ENCODE measurements at places on chromosomes 12 and 14.

DNA sequence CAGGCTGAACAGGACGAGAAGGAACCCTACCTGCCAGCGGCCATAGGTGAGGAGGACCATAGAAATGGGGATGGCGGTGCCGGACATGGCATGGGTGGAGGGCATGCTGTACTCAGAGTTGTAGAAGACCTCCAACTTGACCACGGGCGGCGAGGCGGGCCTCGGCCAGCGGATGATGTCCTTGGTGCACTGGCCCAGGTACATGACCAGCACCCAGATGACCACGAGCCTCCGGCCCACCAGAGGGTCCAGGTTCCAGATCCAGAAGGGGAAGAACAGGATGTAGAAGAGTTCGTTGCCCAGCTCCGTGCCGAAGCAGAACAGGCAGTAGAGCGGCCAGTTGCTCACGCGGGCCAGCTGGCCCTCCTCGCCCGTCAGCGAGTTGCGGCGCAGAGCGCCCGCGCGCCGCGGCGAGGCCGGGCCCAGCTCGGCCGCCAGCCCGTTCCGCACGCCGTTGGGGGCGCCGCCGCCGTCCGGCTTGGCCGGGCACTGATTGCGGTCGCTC is 582 bp downstream of the SGPP1 start:
- DNase-seq = peak; percentile 8

DNA sequence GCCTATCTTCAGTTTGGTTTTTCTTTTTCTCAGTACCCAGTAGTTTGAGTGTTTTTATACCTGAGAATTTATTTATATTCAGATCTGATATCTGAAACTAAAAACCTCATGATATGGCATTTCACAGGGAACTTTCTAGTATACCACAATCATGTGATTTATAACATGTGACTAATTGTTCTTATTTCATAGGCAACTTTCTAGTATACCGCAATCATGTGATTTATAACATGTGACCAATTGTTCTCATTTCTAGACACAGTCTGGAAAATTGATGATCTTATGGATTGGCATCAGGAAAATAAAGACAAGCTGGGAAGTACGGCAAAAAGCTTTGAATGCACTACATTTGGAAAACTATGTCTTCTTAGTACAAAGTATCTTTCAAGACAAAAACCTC is 20.6 kb downstream of the ZNF268 start:
- DNase-seq = no peak

DNA sequence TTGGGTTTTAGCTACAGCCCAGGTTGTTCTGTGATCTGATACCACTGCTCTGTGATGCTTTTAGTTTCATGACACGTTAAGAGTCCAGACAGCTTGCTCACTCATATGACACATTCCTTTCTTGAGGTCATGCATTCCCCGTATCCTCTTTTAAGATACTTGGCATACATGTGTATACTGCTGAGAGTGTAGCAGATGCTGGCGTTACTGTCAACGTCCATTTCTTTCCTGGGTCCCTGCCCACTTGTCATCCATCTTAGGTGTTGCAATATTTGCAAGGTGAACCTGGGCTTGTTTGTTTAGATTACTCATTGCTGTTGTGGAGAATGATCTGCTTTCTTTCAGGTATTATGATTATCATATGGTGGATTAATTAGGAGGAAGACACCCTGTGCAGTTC is 9.1 kb upstream of the EMP1 start:
- no peak for DNase-seq

GRCh38 chr14:84975241-84975902 is 554.6 kb upstream of the FLRT2 start:
- DNase-seq = no peak

GRCh38 chr14:64125270-64125669 is 168.9 kb downstream of the ESR2 start:
- DNase-seq = no peak

- DNase-seq = peak; percentile 21
These were observed 61.6 kb downstream of the WDR20 start for GRCh38 chr14:102201353-102201738.

DNA sequence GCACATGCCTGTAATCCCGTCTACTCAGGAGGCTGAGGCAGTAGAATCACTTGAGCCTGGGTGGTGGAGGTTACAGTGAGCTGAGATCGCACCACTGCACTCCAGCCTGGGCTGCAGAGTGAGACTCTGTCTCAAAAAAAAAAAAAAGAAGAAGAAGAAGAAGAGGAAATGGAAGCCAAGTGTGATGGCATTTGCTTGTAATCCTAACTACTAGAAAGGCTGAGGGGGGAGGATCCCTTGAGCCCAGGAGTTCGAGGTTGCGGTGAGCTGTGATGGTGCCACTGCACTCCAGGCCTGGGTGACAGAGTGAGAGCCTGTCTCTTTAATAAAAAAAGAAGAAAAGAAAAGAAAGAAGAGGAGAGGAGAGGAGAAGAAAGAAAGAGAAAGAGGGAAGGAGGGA is 52.1 kb downstream of the LGMN start:
- DNase-seq = no peak

DNA sequence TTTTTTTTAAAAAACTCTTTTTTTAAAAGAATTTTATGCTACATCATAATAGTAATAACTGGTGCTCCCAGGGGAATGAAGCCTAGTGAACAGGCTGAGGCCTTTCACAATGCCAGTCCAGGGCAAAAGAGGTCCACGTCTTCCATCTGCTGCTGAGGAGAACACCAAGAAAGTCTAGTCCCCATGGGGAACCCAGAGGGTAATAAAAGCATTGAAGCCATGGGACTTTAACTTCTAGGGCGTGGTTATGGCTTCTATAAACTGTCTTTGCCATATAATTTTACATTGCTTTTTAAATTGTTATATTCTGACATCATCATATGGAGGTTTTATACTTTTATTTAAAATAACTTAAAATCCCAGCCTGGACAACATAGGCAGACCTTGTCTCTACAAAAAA is 64.3 kb downstream of the SLC16A7 start:
- DNase-seq = no peak

- no peak for DNase-seq
These were observed 12.2 kb upstream of the CCDC60 start for GRCh38 chr12:119322301-119322723.

DNA sequence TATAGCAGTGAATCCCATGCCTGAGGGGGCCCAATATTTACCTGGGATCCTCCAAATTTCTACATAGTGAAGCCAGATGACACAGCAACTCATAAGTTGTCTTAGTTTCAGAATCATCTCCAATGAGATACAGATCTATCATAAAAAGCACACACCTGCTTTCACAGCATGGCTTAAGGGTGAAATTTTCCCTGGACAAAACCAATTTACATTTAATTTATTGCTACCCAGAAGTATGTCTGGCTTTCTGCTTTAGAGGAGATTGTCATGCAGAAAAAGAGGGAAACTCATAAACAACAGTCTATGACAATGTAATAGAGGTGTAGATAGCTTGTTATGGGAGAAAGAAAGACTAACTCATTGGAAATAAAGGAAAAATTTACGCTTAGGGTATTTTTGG is 113.0 kb downstream of the MGAT4C start:
- no peak for DNase-seq

GRCh38 chr14:73754911-73755360 is 40.8 kb upstream of the PNMA1 start:
- no peak for DNase-seq

DNA sequence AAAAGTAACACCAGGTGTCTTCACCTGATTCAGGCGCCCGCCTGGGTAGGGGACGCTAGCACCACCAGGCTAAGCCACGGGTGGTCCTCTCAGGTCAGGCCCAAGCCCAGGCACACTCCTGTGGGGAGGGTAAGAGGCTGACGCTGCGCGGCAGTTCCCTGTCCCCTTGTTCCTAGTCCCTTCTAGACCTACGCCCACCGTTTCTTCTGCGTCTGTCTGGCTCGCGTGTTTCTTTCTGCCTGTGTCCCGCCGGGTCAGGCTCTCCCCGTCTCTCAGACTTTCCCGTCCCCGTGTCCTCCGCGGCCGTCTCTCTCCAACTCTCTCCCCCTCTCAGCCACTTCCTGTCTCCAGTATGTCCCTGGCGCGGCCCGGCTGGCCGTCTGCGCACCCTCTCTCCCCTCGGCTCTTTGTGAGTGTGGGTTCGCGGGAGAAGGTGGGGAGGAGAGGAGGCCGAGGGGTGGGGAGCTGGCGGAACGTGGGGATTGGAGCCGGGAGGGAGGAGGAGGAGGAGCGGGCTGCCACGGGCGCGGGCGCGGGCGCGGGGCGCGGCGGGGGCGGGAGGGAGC is 3.1 kb upstream of the TNS2 start:
- peak; percentile 44 for DNase-seq

GRCh38 chr12:109131154-109132050 is 15.0 kb downstream of the ACACB start:
- no peak for DNase-seq

DNA sequence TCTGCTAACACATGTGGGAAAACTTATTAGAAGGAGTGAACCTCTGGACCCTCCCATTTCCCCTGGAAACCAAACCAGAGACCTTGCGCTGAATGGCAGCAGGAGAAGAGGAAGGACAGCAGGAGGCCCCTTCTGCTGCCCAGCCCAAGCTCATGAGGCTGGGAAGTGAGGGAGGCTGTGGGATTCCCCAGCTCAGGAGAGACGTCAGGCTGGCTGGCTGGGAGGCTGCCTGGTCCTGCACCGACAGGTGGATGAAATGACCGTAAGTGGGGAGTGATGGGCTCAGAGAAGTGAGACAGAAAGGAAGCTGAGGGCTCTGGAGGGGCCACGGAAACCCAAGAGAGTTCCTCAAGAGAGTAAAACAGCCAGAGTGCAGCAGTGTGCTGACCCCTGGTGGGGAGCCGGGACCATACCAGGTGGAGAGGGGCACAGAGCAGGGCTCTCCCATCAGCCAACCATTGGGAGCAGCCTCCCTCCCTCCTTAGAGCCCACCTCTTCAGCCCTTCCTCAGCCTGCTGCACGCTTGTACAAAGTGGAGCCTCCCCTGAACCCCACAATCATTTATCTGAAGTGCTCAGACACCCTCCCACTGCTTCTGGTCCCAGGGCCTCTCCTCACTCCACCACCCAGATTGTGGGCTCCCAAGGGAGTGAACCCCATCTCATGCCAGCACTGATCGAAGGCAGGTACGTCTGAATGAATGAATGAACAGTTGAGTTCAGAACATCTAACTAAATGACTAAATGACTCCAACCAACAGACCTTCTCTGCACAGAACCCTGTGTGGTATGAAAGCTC is 14.0 kb downstream of the TAMALIN start:
- peak; percentile 59 for DNase-seq

DNA sequence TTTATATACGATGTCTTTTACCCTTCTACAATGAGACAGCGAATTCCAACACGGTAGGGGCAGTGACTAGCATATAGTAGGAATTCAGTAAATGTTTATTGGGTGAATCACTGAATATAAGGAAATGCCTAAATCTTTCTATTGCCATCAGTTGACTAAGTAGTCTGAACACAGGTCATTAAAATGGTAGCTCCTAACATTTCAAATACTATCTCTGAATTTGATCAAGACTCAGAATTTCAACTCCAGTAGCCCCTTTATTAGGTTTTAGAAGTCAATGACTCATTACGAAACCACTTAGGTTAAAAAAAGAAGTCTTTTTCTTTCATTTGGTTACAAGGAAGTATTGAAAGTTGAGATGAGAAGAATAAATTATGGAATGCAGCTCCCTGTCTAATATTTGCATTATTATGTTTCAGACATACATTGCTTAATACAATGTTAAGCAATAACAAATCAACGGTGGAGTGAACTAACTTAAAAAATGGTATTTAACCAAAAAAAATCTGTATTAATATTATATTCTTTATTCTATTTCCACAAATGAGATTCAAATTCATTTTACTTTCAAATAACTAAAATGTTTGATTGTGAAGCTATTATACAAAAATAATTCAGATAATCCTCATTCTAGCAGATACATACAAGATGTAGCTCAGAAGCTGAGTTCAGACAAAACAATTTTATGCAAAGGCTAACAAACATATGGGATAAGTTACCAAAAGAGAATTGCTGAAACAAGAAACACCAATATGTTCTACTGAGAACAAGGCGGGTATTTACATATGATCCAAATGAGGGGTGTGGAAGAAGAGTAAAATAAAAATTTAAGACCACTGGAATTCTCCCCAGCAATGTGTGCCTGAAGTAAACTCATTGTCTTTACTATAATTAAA is 302.7 kb downstream of the CEP128 start:
- DNase-seq = no peak

GRCh38 chr12:52964556-52965336 is 15.8 kb downstream of the KRT18 start:
- DNase-seq = no peak

DNA sequence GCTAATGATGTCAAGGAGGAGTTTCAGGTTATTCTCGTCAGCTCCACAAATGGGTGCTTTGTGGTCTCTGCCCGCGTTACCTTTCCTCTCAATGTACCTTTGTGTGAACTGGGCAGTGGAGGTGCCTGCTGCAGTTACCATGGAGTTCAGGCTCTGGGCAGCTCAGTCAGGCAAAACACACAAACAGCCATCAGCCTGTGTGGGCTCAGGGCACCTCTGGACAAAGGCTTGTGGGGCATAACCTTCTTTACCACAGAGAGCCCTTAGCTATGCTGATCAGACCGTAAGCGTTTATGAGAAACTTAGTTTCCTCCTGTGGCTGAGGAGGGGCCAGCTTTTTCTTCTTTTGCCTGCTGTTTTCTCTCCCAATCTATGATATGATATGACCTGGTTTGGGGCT is 16.7 kb upstream of the PAPLN start:
- no peak for DNase-seq

DNA sequence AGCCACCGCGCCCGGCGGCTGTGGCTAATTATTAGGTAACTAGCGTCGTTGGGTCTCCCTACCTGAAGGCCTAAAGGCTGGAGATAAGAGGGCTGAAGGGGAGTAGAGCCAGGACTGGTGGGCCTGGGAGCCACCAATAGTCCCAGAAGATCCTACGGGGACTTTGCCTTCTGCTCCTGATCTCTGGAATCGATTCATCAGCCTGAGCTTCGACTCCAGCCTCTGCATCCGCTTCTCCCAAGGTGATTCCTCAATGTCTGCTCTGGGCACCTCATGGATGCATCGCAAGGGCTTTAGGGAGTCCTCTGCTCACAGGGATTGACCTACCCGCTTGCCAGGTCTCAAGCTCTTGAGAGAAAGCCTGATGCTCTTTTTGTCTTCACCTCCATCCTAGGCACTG is 14.7 kb upstream of the KDM2B start:
- DNase-seq = no peak

DNA sequence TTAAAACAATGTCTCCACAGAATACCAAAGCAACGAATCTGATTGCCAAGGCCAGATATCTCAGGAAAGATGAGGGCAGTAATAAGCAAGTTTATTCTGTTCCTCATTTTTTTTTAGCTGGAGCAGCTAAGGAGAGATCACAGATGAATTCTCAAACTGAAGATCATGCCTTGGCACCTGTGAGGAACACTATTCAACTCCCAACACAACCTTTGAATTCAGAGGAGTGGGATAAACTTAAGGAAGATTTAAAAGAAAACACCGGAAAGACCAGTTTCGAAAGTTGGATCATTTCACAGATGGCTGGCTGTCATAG is 994 bp downstream of the PRORP start:
- no peak for DNase-seq
